ENCODE measurements at places on chromosomes 5 and 9.

DNA sequence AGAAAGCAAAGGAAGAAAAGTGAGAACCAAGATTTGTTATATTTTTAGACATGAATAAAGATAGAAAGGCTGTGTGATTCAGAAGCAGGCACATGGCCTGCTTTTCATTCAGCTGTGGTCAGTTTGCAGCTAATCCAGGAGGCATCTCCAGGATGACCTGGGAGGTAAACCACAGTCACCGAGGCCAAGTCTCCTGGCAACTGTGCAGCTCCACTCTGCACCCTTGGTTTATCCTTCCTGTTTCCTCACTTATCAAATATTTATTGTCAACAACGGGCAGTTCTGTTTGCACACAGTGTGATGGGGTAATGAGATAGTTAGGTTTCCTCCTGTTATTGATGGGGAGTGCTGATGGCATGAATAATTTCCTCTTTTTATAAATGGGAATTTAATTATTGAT is 243.0 kb downstream of the PSAT1 start:
- DNase-seq: peak; percentile 54

GRCh38 chr5:150256410-150257064 is 33.0 kb downstream of the CAMK2A start:
- no peak for DNase-seq

DNA sequence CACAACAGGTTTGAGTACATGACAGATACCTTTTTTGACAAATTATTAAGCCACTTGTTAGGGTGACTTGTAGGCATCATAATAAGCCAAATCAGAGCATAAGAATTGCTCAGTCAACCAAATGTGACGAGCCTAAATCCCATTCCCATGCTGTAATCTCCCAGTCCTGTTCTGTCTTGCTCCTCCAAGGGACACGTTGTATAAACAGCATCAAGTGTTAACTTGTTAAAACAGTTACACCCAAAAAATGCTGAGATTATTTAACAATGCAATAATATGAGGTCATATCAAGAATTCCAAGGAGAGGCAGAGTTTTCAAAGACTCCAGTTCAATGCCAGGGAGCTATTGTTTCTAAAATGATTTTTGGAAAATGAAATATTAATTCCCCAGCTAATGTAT is 76.2 kb downstream of the SH3TC2 start:
- no peak for DNase-seq

DNA sequence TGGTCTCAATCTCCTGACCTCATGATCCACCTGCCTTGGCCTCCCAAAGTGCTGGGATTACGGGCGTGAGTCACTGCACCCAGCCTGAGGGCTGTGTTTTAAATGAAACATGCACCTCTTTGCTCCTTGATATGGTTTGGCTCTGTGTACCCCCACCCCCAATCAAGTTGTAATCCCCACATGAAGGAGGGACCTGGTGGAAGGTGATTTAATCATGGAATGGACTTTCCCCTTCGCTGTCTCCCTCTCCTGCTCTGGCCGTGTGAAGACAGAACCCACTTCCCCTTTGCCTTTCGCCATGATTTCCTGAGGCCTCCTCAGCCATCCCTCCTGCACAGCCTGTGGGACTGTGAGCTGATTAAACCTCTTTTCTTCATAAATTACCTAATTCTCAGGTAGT is 12.5 kb upstream of the NOTCH1 start:
- no peak for DNase-seq

GRCh38 chr9:123756484-123757106 is 173.3 kb downstream of the DENND1A start:
- no peak for DNase-seq

- DNase-seq: no peak
Observed at GRCh38 chr5:52727020-52727419, 60.7 kb upstream of the ITGA1 start.

DNA sequence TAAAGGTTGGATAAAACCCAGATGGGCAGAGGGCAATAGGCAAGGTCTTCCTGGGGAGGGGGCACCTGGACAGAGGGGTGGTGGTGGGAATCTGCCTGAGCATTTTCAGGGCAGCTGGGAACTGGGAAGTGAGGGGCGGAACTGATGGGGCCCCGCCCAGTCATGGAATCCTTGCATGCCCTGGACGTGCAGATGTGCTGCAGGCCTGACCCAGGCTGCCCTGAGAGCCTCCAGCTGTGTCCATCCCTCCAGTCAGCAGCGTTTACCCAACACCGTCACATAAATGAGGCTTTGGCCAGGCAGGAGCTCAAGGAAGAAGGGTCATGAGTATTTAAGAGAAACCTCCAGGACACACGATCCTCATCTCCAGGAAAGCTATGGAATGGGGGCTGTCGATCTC is 70.3 kb downstream of the DAB2IP start:
- no peak for DNase-seq
